ENCODE measurements at places on chromosomes 5 and 9.
A peak's percentile ranks its signal among the peaks of the same experiment; 100 is the strongest.

DNA sequence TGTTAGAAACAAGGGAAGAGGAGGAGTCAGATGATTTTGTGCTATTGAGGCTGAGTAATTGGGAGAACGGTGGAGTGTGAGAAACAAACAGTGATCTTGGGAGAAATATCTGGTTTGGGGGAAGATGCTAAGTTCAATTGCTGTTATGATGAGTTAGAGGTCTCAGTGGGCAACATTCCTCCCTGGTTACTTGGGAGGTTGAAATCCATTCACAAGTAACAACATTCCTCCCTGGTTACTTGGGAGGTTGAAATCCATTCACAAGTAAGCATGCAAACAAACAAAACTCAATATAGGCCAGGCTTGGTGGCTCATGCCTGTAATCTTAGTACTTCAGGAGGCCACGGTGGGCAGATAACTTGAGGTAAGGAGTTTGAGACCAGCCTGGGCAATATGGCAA is 38.7 kb downstream of the AGXT2 start:
- DNase-seq = no peak

DNA sequence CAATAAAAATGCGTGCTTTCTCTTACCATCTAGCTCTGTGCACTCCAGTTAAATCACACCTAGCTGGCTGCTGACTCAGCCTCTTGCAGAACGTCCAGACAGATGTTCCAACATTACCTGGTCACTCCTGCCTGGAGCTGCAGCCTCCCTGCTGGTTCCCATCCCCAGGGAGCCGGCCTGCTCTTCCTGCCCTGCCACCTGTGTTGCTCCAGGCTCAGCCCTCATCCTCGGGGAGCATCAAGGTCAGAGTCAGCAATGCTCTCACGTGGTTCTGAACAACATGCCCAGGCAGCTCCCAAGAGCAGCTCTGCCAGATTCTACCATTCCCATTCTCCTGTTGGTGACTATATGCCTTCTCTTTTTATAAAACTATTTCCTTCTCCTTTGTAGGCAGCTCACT is 81.3 kb downstream of the GADD45G start:
- no peak for DNase-seq

- DNase-seq = peak; percentile 90
These were observed 72.0 kb downstream of the HRH2 start for GRCh38 chr5:175729829-175730277.

DNA sequence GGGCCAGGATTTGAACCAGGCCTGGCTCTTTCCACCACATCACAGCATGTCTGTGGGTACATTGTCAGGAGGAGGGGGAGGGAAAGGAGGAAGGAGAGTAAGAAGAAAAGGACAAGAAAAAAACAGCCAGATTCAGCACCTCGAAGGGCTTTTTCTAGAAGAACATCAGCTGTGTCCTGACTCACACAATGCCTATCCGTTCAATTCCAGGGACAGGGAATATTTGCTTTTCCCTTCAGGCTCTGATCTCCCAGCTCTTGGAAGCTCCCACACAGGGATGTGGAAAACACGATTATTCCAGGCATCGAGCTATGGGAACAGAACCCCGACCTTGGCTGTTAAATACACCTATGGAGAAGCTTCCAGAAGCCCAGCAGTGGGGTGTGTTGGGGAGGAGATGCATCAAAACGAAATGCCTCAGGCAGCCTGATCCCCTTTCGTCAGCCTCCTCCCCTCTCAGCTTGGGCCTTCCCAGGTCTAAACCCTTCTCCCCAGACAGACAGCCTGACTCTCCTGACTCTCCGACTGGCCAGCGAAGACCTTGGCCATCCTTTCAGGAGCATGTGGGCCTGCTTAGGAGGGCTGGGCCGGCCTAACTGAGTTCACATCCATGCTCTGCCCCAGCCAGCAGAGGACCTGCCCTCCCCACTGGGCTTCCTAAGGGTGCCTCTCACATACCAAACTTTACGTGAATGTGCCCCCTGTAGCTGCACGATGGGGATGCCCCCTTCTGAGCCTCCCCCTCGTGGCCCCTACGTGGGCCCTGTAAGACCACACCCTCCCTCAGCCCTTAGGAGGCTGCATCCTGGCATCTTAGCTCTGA is 54.4 kb downstream of the NEURL1B start:
- DNase-seq = no peak

DNA sequence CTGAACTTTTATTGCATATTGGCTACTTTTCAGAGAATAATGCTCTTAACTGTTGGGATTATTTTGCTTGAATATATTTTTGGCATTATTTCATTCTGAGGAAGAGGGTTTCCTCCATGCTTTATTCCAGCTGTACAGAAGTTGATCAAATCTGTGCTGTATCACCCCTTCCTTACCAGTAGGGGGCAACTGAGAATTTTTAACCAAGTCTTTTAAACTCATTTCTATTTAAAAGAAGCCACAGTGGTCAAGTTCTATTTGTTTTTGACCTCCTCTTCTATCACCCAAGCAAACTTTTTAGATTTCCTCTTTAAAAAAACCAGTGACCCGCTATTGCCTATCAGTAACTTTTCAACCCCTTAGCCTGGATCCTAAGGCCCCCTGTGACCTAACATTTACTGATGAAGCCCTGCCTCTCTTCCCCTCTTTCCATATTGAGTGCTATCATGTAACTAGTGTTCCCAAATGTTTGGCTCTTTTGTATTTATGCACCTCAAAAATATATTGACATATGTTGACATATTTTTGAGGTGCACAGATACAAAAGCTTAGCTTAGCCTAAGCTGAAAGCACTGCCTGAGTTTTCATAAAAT is 80.6 kb downstream of the FBXO4 start:
- peak; percentile 5 for DNase-seq

- no peak for DNase-seq
These were observed 3.7 kb downstream of the ANXA1 start for GRCh38 chr9:73155377-73155776.

DNA sequence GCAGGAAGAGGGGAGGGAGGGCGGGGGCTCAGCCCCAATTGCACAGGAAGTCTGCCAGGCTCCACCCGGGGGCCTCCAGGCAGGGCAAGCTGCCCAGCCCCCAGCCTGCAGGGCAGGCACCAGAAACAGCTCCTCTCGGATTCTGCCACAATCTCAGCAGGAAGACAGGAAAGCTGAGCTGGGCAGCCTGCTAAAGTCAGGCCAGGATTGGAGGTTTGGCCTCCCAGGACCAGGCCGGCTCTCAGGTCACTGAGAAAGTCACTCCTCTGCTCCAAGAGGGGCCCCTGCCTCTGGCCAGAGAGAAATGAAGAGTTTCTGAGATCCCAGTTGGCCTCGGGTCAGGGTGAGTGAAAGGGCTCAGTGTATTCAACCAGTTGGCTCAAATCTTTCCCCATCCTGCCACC is 54.6 kb upstream of the STXBP1 start:
- no peak for DNase-seq

- peak; percentile 63 for DNase-seq
These were observed 211.6 kb upstream of the PANK3 start for GRCh38 chr5:168790671-168791250.

GRCh38 chr9:11320989-11321388 is 708.2 kb upstream of the PTPRD start:
- DNase-seq = no peak

GRCh38 chr5:138230981-138231589 is 18.0 kb upstream of the CDC23 start:
- peak; percentile 10 for DNase-seq

DNA sequence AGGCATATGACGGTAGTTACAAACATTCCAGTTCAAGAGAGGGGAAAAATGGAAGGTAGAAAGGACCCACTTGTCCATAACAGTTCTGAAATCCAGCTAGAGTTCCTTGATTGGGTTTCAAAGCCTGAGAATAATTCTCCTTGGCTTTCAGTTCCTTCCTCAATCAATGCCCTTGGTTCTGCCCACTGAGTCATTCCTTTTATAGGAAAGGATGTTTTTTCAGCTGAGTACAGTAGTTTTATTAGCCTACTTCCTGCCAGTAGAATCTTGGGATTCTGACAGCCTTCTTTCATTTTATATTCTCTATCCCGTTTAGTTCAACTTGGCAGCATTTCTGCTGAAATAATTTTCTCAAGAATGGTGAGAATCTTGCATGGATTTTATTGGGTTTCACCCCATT is 386.9 kb upstream of the SMC2 start:
- no peak for DNase-seq

- no peak for DNase-seq
These were observed 227.2 kb downstream of the ICE1 start for GRCh38 chr5:5649641-5650040.

- no peak for DNase-seq
These were observed 22.8 kb upstream of the ANKRD18A start for GRCh38 chr9:38642951-38643814.

DNA sequence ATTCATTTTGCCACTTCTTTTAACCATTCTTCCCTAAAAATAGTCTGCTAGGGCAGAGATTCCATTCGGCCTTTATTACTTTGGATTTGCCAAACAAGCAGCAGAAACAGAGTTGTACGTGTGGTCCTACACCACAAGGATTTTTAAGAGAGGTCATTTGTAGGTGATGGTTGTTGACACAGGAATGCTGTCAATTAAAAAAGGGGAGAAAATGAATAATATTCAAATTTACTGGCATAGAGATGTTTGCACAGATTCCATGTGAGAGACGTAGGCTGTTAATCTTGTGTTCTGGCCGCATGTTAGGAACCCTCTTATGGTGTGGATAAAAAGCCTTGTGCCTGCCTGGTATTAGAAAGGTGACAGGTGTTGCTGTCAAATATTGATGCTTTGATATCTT is 34.9 kb downstream of the TRIO start:
- DNase-seq = no peak

DNA sequence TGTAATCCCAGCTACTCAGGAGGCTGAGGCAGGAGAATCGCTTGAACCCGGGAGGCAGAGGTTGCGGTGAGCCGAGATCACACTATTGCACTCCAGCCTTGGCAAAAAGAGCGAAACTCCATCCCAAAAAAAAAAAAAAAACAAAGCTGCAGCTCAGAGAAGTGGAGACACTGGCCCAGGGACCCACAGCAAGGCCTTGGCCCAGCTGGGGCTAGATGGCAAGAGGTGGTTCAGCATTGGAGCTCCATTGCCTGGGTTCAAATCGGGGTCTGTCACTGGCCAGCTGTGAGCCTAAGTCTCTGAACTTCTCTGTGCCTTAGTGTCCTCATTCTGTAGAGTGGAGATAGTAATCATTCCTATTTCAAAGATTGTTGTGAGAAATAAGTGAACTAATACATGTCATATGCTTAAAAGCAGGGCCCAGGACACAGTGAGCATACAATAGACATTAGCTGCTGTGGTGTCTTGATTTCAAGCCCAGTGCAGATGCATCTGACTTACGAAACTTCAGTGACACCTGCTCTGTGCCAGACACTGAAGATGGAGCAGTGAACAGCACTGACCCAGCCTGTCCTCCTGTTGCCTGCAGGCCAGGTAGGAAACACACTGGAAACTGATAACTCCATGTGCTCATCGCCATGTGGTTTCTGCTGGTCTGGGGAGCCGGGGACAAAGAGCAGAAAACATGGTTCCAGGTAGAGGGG is 127.7 kb downstream of the C9orf50 start:
- DNase-seq = no peak

DNA sequence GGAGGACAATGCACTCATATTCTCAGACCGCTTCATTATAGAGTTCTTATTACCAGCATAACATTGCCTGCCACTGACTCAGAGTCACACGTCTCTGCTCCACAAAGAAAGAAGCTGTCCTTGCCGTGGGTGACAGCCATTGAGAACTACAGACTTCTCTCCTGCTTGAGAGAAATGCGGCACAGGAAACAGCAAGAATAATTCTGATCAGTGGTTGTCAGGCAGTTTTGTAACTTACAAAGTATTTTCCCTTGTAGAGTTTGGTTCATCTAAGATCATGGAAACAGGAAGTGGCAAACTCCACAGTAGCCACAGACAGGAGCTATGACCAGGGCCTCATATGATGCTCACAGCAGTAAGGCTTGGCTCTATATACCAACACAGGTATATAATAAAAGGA is 47.0 kb downstream of the KCNV2 start:
- DNase-seq = peak; percentile 83

- no peak for DNase-seq
These were observed 201.4 kb downstream of the ZNF462 start for GRCh38 chr9:107064378-107064777.

GRCh38 chr5:136526791-136527190 is 161.4 kb upstream of the TRPC7 start:
- no peak for DNase-seq

GRCh38 chr9:90107040-90107725 is 502.4 kb downstream of the GADD45G start:
- no peak for DNase-seq

DNA sequence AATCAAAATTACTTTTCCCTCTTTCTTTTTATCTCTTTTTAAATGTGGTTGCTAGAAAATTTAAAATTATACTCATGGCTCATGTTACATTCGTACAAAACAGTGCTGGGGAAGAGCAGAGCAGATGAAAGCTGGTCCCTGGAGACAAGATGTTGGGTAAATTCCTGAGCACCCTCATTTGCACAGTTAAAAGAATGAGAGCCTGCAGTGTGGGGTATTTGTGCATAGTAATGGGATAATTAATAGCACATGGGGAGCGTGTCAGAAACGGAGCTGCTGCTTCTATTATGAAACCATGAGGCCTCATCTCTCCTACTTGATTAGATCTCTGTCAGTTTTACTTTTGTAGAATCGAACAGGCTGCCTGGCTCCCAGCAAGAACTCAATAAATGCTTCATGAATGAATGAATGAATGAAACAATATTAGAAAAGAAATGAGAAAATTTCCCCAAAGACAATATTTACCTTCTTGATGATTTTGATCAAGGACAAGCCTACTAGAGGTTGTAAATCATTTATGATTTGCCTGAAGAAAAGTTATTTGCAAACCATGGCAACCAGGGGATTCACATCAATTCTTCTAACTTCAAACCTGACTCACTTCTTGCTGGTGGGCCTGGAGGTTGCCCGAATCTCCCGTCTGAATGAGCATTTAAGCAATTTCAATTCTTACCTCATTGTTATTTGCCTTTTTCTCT is 177.2 kb upstream of the TUT7 start:
- DNase-seq = no peak

- no peak for DNase-seq
These were observed 73.9 kb downstream of the WNK2 start for GRCh38 chr9:93257808-93258331.

DNA sequence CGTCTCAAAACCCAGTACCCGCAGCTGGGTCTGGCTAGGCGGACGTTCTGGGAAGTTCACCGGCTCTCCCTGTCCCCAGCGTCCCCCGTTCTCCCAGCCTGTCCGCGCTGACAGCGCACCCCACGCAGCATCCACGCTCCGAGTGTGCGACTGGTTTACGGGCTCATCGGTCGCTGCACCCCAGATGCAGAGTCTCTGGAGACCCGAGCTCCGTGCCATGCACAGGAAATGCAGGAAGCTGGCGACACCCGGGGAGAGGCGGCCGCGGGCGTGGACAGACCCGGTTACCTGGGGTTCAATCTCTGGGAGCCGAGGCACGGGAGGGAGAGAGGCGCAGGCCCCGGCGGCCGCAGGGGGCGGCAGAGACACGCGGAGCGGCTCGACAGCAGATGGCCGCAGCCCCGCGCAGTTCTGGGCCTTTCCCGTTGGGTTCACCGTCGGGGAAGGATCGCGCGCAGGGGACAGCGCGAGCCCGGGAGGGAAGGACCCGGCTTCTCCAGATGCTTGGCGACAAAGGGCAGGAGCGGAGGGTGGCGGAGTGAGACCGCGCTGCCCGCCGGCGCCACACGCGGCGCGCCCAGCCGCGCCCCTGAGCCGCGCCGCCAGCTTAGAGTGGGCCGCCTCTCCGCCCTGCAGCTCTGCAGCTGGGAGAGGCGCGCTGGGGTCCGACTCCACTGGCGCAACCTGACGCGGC is 558 bp downstream of the SHROOM1 start:
- peak; percentile 75 for DNase-seq

Measured in suppressor macrophage (primary cell).